ENCODE measurements at places on chromosomes 13 and 19.

GRCh38 chr19:55675661-55676354 is 782 bp downstream of the EPN1 start:
- DNase-seq, result no peak

GRCh38 chr19:39916236-39916635 is 18.2 kb downstream of the FCGBP start:
- no peak for DNase-seq

GRCh38 chr13:97122381-97122996 is 99.6 kb upstream of the MBNL2 start:
- DNase-seq, result no peak

GRCh38 chr13:85140192-85140591 is 659.0 kb downstream of the SLITRK6 start:
- no peak for DNase-seq

- DNase-seq, result no peak
These were observed 216.5 kb downstream of the EFNB2 start for GRCh38 chr13:106318941-106319411.

DNA sequence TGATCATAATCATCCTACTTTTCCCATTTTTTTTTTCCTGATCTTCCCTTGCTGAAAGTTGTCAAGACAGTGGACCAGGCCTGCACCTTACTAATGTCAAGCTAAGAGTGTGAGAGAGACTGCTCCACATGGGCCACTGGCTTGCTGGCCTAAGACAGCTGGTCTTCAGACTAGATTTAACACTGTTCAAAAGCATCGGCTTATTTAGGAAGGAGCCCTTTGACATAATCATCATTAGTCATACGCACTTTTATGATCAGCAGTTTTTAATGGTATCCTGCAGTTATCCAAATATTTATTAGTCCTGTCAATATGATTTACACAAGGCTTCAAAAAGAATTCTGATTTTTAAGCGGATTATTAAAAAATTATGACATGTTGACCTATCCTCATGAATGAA is 270.6 kb downstream of the DNAJC15 start:
- no peak for DNase-seq

Data from dorsolateral prefrontal cortex (tissue), 122 donors.